ENCODE measurements at places on chromosomes 3 and 15. TPM values are rescaled to one million over a fixed set of nuclear protein-coding genes. Genes with fewer than 3 reads are reported as not detected.

DNA sequence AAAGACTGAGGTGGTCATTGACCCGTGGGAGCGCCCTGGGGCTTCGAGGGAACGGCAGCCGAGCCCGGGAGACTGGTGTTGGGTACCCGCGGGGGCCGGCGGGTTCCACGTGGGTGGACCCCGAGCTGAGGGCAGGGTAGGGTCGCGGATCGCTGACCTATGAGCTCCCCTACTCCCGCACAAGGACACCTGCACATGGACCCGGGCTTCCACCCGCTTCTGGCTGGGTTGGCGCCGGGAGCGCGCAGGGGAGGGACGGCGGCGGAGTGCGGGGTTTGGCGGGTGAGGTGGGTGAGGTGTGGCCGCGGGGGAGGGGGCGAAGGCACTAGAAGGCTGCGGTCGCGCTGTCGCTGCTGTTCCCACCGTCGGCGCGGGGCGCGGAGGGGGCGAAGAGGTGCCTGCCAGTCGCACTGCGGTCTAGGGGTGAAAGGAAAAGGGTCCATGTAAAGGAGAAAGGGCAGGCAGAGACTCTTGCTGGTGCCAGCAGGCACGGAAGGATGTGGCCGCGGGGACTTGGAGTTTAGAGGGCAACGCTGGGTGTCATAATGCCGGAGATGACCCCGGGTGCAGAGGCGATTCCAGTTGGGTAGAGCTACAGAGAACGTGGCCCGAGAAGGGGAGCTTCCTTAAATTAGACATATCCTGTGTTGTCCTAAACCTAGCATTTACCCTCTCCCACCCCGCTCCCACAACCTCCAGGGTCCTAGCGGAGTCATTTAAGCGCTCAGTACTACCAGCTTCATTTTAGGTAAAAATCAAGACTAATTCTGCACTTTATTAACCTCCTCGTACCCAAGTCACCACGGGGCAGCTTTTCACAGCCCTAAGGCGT is 245.9 kb upstream of the TOPAZ1 start:
- H3K36me3 ChIP-seq = no peaks in the 10 kb centered on the region
- peak; percentile 13 for DNase-seq
- H3K27ac ChIP-seq = no peak overlapping the region
- H3K27me3 ChIP-seq = peaks cover 67% of the 10 kb centered on the region

DNA sequence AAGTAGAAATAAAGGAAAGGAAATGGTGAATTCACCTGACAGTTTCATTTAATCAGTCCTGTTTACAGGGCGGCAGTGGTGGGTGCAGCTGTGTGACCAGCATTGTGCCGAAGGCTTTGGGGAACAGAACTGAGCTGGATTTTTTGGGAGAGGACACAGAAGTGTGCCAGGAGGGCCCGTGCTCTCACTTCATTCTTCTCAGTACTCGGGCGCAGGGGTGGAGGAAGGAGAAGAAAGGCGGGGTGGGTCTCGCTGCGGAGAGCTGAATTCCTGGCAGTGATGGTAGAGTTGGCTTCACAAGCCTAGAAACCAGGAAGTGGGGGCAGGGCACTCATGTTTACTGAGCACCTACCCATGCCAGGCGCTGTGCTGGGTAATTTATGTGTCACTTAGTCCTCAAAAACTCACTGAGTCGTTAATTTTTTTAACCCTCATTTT is 64.6 kb downstream of the CRTC3 start:
- H3K36me3 ChIP-seq = no peaks in the 10 kb centered on the region
- H3K4me1 ChIP-seq = peaks cover 31% of the 10 kb centered on the region
- no peaks in the 10 kb centered on the region for H3K27me3 ChIP-seq
- no peak overlapping the region for H3K4me3 ChIP-seq
- peak overlapping the region; percentile 39 for H3K27ac ChIP-seq
- DNase-seq = peak; percentile 51

ENTPD3 gene
- not detected for total RNA-seq

VILL gene
- 6.6 TPM for total RNA-seq

Data from GM23248 (cell line).